ENCODE measurements at places on chromosomes 3 and 15. TPM values are rescaled to one million over a fixed set of nuclear protein-coding genes. Genes with fewer than 3 reads are reported as not detected.

The CHRNA3 gene
- not detected for total RNA-seq

The RPL32 gene
- 4,303 TPM for total RNA-seq

The UACA gene
- not detected for total RNA-seq

The NPAP1 gene
- total RNA-seq: not detected

The CHST13 gene
- not detected for total RNA-seq

The MOBP gene
- total RNA-seq: not detected

The IL17RD gene
- total RNA-seq: not detected
